ENCODE measurements at places on chromosomes 12 and 14.

DNA sequence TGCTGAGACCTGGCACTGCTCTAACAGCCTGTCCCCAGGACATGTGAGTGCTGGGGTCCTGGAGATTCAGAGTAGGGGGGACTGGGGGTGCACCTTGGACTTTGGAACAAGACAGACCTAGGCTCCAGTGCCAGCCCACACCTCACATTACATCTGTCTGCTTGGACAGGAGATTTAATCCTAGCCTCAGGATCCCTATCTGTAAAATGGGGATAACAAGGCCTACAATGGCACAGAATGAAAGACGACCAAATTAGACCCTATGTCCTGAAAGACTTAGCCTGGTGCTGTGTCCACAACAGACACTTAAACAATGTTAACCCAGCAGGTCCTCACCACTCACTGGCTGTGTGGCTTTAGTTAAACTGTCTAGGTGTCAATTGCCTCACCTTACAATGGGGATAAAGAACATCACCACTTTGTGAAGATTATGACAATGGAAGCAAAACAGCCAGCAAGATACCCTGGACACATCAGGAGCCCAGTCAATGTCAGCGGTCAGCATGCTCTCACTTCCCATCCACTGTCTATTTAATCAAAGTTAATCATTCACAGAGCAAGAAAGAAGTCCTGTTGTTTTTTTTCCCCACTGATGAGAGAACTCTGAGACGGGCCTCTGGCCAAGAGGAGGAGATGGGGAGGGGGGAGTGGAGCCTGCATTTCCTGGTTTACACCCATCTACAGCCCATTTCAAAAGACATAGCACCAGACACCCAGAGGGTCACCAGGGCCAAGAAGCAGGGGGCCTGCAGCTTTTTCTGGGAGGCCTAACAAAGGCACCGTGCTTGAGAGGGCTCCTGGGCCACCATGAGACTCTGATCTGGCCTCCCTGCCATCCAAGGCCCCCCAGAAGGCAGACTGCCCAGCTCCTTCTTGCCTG lies 40.6 kb downstream of the ACTN1 start:
- no peak for DNase-seq

DNA sequence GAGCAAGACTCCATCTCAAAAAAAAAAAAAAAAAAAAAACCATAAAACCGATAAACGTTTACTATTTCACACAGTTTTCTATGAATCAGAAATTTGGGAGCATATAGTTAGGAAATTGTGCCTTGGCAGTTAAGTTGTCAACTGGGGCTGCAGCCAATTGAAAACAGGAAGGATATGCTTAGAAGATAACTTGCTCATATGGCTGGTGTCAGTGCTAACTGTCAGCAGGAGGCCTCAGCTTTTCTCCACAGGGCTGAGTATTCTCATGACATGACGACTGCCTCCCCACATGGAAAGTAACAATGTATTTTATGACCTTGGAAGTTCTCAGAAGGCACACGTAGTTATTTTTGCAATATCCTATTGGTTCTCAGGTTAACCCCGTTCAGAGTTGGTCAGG lies 29.6 kb upstream of the OR5AU1 start:
- DNase-seq, result no peak

DNA sequence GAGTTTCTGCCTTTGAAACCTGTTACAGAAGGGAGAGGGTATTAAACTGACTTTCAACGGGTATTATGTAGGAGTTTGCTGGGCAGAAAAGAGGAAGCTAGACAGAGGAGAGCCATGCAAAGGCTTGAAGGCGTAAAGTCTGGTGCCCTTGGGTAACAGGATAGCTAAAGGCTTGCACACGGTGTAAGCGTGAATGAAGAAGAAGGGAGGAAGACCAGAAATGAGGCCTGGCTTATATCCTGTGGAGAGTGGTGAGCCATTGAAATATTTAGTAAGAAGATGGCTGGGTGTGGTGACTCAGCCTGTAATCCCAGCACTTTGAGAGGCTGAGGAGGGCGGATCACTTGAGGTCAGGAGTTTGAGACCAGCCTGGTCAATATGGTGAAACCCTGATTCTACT lies 22.6 kb downstream of the SUDS3 start:
- no peak for DNase-seq

- DNase-seq, result no peak
Observed at GRCh38 chr12:56487448-56488040, 417 bp downstream of the GLS2 start.

DNA sequence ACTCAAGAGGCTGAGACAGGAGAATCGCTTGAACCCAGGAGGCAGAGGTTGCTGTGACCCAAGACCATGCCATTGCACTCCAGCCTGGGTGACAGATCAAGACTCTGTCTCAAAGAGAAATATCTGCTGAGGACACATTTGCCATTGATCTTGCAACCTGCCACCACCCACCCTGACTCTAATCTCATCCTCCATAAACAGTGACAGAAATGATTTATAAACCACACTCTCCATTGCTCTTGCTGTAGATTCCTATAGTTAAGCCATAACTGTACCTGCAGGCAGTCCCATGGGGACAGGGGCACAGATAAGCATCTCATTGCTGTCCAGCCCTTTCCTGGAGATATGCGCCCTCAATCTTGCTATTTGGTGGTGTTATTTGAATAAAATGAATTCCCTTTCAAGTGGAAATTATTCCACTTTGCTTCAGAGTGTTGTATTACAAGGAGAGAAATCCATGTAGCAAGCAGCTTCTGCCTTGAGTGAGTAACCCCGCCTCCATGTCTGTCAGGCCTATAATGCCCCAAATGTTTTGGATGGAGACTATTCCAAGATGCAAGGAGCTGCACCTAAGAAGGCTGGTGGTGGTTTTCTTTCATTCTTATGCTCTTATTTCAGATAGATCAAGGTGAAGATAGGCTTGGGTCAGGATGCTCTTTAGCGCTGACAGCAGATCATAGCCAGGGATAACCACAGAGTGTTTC lies 3.0 kb upstream of the ZDHHC22 start:
- no peak for DNase-seq

GRCh38 chr14:52798826-52799225 lies 7.4 kb upstream of the GNPNAT1 start:
- no peak for DNase-seq

- no peak for DNase-seq
Observed at GRCh38 chr12:93408813-93409212, 31.1 kb downstream of the NUDT4 start.

DNA sequence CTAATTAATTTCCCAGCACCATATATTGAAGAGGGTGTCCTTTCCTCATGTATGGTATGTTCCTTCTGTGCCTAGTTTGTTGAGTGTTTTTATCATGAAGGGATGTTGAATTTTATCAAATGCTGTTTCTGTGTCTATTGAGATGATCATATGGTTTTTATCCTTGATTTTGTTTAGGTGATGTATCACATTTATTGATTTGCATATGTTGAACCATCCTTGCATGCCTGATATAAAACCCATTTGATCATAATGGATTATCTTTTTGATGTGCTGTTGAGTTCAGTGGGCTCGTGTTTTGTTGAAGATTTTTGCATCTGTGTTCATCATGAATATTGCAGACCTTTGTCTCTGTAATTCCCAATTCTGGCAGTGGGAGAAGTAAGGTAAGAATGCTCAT lies 44.6 kb downstream of the RASSF8 start:
- no peak for DNase-seq

- DNase-seq, result peak; percentile 18
Observed at GRCh38 chr14:104874110-104874531, 9.1 kb downstream of the CEP170B start.

DNA sequence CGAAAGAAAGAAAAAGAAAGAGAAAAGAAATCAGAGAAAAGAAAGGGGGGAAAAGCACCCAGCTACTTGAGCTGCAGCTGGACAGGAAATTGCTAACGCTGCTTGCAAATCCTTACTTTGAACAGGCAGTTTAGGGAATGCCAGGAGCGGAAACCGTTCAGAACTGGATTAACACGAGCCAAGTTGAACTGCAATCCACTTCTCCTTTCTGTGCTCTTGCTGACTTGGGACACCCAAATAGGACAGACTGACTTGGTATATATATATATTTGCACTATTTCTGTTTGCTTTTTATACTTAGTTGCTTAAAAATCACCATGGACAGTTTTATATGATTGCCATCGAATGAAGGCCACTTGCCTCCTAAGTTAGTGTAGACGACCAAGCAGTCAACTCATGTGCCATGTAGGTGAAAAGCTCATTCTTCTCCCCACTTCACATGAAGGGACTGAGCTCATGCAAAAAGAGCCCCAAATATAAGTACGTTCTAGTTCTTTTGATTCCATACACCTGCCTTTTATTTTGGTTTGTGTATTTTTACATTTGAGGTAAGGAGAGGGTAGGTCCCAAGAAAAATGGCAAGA lies 5.5 kb downstream of the DUSP6 start:
- DNase-seq, result peak; percentile 75

- no peak for DNase-seq
Observed at GRCh38 chr12:65497660-65498059, 219.2 kb downstream of the MSRB3 start.

GRCh38 chr12:64782191-64782876 lies 23.1 kb upstream of the GNS start:
- no peak for DNase-seq

DNA sequence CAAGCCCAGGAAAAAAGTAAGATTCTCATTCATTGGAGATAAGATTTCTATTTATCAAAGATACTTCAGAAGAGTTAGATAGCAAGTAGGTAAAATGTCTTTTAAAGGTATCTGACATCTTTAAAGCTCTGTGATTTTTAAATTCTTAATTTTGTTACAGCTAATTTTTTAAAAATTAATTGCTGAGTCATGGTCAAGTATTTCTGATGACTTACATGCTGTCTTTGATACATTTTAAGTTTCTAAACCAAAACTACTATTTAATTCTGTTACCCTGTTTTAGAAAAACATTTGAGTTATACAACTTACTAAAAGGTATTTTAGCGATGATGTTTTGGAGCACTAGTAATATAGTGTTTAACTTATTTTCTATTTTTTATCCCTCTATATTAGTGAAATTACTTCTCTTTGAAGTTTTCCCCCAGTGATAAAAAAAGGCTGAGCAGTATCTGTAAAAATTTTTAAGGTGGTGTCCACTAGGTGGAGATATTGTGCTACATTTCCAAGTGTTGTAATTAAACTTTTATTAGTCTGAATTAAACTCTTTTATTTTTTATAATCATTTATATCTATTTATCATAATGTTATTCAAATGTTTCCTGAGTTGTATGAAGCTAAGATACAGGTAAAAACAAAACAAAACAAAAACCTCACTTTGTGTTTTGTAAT lies 11.5 kb downstream of the ALG10 start:
- no peak for DNase-seq

GRCh38 chr14:32020882-32021281 lies 56.2 kb upstream of the ARHGAP5 start:
- DNase-seq, result no peak

DNA sequence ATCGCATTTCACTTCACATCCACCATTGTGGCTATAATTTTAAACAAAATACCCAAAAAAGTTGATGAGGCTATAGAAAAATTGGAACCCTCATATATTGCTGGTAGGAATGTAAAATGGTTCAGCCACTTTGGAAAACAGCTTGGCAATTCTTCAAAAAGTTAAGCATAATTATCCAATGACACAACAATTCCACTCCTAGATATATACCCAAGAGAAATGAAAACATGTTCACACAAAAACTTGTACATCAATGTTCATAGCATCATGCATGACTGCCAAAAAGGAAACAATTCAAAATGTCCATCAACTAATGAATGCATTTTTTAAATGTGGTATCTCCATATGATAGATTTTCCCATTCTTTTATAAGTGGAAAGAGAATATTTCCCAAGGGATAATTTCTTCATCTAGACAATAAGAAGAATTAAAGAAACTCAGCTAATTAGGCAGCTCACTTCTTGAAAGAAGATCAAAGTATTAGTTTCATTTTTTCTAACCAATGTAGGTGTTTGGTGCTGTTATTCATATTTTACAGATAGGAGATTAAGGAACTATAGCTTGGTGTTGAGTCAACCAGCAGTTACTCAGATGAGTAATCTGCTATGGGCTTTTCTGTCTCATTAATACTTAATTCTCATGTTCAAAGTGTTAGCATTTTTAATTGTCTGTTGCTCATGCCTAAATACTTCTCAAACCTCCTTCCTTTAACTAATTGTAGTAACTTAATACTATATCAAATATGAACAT lies 32.8 kb downstream of the YEATS4 start:
- no peak for DNase-seq

DNA sequence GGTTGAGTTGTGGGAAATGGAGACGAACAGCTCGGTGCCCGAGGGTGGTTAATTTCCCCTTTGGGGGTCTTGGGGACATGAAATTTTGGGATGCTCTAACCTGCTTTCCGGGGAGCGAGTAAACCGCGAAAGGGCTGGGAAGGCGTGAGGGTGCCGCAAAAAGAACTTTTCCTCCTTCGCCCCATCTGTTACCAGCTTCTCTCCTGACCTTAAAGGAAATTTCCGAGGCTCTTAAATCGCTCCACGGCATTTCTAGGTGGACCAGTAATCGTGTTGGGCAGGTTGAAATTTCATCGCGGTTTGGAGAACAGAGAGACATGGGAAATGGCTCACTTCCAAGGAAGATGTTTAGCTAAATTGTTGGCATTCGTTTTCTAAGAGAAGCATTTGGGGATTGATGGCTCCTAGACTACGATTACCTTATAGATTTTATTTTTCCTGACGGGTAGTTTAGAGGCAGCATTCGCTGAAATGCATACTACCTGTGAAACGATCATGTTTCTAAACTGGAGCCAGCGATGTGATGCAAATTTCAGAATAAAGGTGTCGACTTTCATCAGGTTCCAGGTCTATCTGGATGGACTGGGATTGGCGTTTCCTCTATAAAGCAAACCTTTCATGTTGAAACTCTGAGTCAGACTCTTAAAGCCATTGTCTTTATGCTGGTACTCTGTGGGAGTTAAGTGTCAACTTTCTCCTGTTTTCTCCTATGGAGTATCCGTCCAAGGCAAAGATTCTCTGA lies 414.5 kb downstream of the PCNX1 start:
- DNase-seq, result peak; percentile 26

DNA sequence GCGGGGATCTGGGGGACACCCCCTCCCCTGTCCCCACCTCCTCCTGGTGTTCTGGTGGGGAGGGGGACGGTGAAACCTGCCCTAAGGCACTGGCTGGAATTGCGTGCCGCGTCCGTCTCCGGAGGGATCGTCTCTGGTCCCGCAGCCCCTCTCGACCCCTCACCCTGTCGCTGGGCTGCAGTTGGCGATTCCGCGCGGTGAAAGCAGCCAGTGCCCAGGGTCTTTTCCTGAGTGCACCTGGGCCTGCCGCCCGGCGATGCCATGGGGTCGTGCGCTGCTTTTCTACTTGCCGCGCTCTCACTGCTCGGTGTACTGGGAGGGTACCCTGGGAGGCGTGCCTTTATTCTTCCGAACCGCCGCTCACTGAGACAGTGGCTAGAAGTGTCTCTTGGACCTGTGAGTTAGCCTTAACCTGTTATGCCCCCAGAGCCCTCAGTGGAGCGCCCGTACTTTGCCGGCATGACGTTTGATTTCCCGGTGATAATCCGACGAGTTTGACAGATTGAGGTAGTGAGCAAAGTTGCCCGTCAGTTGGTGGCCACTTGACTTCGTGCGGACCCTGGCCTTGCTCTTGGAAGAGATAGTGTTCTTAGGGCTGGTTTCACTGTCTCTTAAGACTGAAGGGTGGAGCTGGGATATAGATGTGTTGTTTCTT lies 788 bp downstream of the SFSWAP start:
- no peak for DNase-seq
